ENCODE measurements at places on chromosomes 16 and 17.

DNA sequence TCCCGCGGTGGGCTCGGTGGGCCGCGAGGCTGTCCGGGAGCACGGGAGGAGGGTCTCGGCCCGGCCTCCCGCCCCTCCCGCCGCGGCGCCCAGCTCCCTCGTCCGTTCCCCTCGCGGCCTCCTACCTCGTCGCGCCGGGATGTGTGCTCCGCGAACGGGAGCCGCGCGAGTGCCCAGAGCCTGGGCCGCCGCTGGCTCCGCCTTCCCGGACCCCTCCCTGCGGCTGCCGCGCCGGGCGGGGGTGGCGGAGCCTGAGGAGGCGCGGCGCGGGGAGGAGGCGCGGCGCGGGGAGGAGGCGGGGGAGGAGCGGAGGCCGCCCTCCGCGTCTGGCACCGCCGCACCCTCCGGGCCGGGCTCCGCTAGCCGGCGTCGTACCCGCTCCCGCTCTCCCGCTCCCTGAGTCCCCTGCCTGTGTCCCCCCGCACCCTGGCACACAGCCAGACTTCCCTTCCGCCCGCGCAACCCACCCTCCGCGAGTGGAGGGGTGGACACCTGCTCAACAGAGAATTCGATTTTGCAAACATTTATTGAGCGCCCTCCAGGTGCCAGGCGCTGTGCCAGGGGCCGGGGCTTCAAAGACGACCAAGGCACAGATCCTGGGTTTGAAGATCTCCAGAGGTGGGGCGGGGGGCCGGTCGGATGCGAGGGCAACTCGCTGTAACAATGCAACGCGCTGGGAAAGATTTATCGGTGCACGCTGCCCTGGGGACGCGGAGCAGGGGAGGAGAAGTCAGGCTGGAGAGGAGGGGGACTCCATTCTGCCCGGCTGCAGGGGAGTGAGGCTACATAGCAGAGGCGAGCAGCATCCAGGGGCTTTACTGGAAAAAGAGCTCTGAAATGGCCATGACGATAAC is at the start of gene MPP3:
TSS of gene MPP3 (minus strand) at position 171 of the 854 bp plus-strand sequence. CDS start 1,240 bp downstream, outside the sequence.
- peak; percentile 50 for DNase-seq

- no peak for DNase-seq
These were observed 272.7 kb downstream of the PARN start for GRCh38 chr16:14357328-14357727.

GRCh38 chr16:89155184-89155679 is 16.3 kb upstream of the CDH15 start:
- no peak for DNase-seq

DNA sequence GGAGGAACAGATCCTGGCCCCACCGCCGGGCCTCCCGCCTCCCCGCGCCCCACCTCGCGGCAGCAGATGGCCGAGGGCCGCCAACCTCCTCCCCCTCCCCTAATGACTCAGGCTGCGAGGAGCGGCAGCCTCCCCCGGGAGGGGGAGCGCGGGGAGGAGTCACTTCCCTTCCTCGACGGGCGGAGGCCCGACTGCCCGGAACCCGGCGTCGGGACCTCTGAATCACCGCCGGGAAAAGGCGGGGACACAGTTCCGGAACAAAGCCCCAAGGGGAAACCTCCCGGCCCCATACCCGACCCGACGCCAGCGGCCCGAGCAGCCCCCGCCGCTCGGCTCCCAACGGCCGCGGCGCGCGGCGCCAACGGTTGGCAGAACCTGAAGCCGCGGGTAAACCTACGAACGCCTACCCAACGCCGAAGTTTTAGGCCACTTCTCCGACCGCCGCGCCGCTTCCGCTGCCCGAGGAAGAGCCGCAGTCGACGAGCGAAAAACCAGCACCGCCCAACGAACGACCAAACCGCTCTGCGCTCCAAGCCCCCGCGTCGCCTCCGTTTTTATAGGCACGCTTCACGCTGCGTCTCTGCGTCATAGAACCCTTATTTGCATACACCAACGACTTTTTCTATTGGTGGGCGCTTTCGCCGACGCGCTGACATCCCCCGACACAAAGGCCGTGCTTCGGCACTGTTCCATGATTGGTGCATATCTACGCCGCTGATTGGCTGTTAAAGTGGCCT is 5.2 kb upstream of the UNK start:
- DNase-seq, result peak; percentile 100

- peak; percentile 44 for DNase-seq
These were observed 215.3 kb downstream of the C16orf95 start for GRCh38 chr16:87101903-87102302.

GRCh38 chr17:58264407-58265103 is 16.2 kb downstream of the MPO start:
- no peak for DNase-seq

- no peak for DNase-seq
These were observed 20.9 kb downstream of the AKTIP start for GRCh38 chr16:53482123-53482522.

DNA sequence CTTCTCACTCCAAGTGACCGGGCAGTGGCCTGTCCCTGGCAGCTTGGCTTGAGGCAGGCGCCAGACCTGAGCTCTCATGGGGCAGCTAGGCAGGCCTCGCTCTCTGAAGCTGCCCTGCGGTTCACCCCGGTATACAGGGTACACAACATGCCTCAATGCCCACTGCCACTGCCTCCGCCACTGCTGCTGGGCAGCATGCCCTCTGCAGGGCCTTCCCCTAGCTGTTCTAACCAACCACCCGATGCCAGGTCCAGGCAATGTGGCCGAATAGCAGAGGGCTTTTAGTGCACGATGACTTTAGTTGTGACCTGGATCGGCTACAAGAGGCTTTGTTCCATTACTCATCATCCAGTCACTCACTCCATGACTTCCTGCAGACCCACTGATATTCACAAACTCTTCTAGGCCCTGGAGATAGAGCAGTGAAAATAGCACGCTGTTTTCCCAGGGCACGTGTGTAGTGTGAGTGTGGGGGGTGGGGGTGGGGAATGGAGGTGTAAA is 19.7 kb downstream of the CDC42EP4 start:
- DNase-seq, result no peak

GRCh38 chr16:54208237-54208636 is 78.3 kb downstream of the IRX3 start:
- no peak for DNase-seq

GRCh38 chr17:57608369-57609124 is 136.6 kb downstream of the CCDC182 start:
- no peak for DNase-seq

- DNase-seq, result no peak
These were observed 11.2 kb downstream of the ETV4 start for GRCh38 chr17:43534909-43535308.

GRCh38 chr17:62753562-62753961 is 54.6 kb downstream of the MARCHF10 start:
- no peak for DNase-seq

- no peak for DNase-seq
These were observed 31.0 kb upstream of the BHLHA9 start for GRCh38 chr17:1239210-1239609.

GRCh38 chr17:19313066-19313745 is 49.3 kb downstream of the B9D1 start:
- DNase-seq, result no peak

- no peak for DNase-seq
These were observed 503 bp upstream of the TBX4 start for GRCh38 chr17:61451538-61452300.

GRCh38 chr17:77829843-77830799 is 128.4 kb upstream of the TNRC6C start:
- peak; percentile 58 for DNase-seq

DNA sequence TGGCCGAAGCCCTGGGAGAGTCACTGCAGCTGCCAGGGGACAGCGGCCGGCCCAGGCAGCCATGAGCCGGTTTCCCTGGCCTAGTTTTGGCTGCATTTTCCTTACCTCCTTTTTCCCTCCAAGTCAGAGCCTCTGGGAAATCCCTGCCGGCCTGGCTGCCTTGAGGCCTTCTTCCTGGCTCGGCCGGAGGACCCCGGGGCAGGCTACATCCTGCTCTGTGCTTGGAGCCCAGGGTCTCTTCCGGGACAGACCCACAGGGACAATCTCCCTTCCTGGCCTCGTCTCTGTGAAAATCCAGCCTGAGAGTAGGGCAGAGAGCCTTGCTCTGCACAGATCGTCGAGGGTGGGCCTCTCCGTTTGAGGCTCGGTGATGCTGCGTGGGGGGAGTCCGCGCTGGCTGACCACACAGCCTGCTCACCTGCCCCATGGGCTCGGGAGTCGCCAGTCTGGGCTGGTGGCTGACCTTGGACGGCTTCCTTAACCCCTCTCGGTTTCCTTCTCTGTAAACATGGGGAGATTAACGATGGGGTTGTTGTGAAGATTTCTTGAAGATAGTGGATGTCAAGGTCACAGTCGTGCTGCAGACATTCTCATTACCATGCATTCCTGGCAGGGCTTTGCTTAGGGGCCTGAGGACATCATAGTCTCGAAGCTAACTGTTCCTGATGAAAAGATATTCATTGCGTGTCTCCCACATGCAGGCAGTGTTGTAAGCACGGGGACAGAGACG is 34.8 kb upstream of the CIBAR2 start:
- no peak for DNase-seq

DNA sequence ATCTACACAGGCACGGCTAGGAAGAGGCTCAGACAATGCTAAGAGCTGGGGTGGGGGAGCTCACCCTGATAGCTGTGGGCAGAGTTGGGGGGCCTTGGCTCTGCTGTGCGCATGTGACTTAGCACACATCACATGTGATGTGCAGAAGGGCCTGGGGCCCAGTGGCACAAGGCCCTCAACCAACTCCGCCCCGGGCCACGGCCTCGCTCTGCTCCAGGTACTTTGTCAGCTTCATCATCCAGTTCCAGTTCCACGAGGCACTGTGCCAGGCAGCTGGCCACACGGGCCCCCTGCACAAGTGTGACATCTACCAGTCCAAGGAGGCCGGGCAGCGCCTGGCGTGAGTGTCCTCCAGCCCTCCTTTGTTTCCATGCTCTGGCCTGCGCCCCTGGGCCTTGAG is 19.3 kb downstream of the ACE start:
- no peak for DNase-seq

DNA sequence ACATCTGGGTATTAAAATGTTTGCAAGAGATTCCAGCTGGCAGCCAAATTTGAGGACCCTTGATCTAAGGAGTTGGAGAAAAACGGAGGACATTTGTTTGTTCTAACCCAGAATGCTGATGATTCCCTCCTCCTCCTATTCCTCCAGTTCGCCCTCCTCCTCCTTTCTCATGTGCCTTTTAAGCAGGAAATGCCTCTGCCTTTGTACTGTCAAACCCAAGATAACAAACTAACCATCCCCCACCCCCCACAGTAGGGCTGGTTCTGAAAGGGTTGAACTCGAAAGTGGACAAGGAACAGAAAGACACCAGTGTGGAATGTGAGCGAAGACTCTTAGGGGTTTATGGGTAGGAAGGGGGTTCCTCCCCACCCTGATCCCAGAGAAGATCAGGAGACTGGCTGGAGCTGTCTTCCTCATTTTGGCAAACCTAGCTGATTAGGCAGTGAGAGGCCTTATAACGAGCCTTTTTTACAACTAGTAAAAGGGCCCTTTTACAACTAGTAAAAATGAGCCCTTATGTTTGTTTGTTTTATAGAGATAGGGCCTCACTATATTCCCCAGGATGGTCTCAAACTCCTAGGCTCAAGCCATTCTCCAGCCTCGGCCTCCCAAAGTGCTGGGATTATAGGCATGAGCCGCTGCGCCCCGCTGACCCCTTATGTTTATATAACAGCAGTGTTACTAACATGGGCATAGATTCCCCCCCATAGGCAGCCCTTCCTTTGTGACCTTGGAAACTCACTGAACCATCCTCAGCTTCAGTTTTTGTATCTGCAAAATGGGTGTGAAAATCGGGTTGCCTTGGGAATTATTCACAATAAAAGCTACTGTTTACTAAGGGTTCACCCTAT is 975 bp downstream of the CHD9 start:
- no peak for DNase-seq

GRCh38 chr16:86587487-86587886 is 9.1 kb downstream of the FOXL1 start:
- DNase-seq, result no peak

GRCh38 chr17:6502871-6503509 is 53.4 kb downstream of the PITPNM3 start:
- no peak for DNase-seq

- no peak for DNase-seq
These were observed 1034.5 kb upstream of the EEF2KMT start for GRCh38 chr16:6132121-6132520.

- no peak for DNase-seq
These were observed 8.2 kb upstream of the MPP2 start for GRCh38 chr17:43915559-43915958.

- DNase-seq, result no peak
These were observed 78.1 kb upstream of the BRD7 start for GRCh38 chr16:50446861-50447260.

GRCh38 chr17:8016632-8017424 is 14.4 kb downstream of the GUCY2D start:
- DNase-seq, result no peak

DNA sequence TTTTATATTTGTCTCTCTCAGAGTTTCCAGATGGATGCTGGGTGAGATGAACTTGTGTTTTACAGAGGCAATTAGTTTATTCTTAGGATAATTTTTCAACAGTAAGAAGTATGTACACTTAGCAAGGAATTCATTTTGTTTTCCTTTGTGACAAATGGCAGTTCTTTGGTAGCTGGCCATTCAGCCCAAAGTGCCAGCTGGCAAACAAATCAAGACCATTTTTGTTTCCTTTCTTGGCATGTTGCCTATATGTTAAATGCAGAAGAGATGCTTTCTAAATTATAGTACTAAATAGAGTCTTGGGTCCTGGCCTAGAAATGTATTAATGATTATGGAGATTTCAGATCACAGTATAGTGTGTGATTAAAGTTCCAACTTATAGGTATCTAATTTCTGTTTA is 337.1 kb downstream of the CNTNAP4 start:
- no peak for DNase-seq

GRCh38 chr17:77400445-77400870 is 259.7 kb downstream of the SEC14L1 start:
- DNase-seq, result no peak

- no peak for DNase-seq
These were observed 149.9 kb downstream of the NPIPB5 start for GRCh38 chr16:22660441-22661160.

DNA sequence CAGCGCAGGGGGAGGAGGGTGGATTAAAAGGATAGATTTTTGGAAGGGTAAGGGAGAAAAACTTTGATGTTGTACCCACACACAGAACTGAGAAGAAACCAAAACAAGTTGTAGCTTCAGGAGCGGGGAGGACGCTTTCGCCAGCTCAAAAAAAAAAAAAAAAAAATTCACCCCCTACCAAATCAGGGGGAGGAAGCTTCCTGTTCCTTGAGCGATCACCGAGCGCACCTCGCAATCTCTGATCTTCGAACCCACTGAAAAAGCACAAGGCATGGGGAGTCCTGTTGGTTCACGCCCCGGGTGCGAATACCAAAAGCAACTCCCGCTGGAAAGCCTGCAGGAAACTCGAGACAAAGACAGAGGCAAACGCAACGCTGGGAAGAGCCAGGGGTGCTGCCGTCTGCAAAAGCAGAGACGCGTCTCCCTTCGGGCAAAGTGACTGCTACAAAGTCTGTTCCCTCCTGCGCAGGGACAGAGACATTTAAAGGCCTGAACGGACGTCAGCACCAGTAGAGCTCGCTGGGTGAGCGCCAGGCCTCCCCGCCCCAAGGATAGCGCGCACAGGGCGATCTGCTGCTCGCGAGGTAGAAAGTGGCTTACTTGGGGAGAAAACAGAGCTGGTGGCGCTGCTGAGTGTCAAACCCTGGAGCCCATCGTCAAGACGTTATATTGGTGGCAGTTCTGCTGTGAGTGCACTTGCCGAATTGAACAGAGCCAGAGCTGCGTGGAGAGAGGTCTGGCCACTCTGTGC is 190.4 kb downstream of the USP22 start:
- no peak for DNase-seq

- no peak for DNase-seq
These were observed 460.0 kb downstream of the HS3ST3B1 start for GRCh38 chr17:14760719-14761411.

All from fibroblast of skin of left quadriceps (primary cell).